ENCODE measurements at places on chromosomes 6 and 20.

DNA sequence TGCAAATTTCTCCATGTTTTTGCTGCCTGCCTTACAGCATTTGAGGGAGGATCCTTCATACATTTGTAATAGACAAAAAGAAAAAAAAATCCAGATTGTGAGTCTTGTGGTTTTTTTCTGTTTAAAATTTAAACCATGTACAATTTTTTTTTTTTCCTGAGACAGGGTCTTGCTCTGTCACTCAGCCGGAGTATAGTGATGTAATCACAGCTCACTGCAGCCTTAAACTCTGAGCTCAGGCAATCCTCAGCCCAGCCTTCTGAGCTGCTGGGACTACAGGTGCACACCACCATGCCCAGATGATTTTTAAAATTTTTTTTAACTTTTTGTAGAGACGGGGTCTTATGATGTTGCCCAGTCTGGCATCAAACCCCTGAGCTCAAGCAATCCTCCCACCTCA lies 97.0 kb downstream of the GCLC start:
- no peak for DNase-seq

GRCh38 chr20:5829241-5829809 lies 79.1 kb downstream of the SHLD1 start:
- DNase-seq: no peak

DNA sequence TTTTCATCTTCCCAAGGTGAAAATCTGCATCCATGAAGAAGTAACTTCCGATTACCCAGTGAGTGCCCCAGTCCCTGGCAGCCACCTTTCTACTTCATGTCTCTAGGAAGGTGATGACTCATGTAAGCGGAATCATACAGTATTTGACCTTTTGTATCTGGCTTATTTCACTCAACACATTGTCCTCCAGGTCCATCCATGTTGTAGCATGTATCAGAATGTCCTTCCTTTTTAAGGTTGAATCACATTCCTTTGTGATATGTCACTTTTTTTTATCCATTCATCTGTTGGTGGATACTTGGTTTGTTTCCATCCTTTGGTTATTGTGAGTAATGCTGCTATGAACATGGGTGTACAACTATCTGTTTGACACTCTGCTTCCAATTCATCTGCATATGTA lies 176.3 kb upstream of the CDYL start:
- no peak for DNase-seq

GRCh38 chr6:135461208-135461607 lies 36.3 kb downstream of the AHI1 start:
- DNase-seq: no peak

All from stimulated activated CD4-positive, alpha-beta T cell treated with anti-CD3 and anti-CD28 coated beads, TNF-alpha, amount 100 ng/mL, for 1 hour (primary cell).